Activated T-helper 1 cell treated with anti-CD3 and anti-CD28 coated beads, Interleukin-12 subunit alpha, Interleukin-12 subunit beta, Interleukin-2, Interleukin-4 antibody, amounts not matched to agents 30 ng/mL and 10 ng/mL and 1 ng/mL, durations not matched to agents 14 hours and 24 hours and 36 hours (primary cell): ENCODE measurements at places on chromosomes 1 and 21.
A peak's percentile ranks its signal among the peaks of the same experiment; 100 is the strongest.

DNA sequence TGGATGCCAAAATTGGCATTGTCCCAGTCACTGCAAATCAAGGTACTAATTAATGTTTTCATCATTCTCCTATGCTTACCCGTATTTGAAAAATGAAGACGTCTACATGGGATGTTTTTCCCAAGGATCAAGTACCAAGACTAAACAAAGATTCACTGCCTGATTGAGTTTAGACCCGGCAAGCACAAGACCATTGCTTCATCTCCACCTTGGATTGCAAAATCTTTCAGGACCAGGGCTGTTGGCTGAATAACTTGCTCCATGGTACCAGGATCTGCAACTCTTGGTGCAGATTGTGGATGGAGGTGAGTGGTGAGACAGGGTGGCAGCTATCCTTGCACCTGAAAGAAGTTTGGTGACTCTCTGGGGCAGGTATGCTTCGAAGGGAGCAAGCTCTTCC lies 122.5 kb upstream of the ETS2 start:
- DNase-seq: no peak
- no peak overlapping the region for H3K4me3 ChIP-seq
- no peak overlapping the region for H3K27ac ChIP-seq
- H3K36me3 ChIP-seq: no peaks in the 10 kb centered on the region
- H3K4me1 ChIP-seq: peaks cover 5% of the 10 kb centered on the region

- no peak overlapping the region for H3K4me3 ChIP-seq
- H3K36me3 ChIP-seq: peaks cover 2% of the 10 kb centered on the region
- H3K27ac ChIP-seq: no peak overlapping the region
- peaks cover 27% of the 10 kb centered on the region for H3K4me1 ChIP-seq
- no peak for DNase-seq
Measured at GRCh38 chr1:224781800-224782199, 147.7 kb upstream of the DNAH14 start.

- H3K36me3 ChIP-seq: no peaks in the 10 kb centered on the region
- H3K27me3 ChIP-seq: peaks cover 12% of the 10 kb centered on the region
- no peak for DNase-seq
Measured at GRCh38 chr21:33116676-33117075, 46.7 kb downstream of the OLIG1 start.

DNA sequence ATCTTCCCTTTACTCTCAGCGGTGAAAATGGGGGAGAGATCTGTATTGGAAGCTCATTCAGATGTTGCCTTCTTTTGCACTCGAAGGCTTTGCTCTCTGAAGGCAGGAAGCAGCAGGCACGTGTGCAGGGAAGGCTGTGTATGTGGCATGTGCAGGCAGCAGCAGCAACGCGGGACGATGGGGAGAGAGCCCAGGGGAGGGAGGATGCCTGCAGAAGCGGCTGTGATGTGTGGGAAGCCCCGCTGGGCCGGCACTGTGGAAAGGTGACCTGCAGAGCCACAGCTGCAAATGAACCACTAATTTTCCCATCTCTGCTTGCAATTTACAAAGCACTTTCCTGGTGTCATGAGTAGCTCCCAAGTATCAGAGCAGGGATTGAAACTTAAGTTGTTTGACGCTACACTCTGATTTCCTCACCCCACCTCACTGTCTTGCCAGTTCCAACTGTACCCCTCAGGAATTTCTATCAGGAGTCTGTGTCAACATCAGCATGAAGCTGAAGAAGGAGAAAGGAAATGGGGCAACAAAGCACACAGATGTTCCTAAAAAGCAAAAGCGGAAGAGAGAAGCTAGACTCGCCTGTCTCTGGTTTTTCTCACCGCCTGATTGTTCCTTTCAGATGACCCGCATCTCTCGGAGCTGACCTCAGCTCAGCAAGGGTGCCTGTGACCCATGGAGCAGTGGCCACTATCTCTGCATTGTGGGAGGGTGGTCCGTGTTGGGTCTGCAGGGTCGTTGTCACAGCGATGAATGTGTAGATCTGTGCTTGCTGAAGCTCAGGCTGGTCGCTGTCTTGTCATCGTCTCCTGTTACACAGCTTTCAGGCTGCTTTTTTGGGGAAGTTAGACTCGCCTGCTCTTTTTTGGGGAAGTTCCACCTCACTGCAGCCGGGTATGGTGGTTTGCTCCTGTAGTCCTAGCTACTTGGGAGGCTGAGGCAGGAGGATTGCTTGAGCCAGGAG lies 156.1 kb downstream of the KIF26B start:
- H3K27me3 ChIP-seq: peaks cover 3% of the 10 kb centered on the region
- DNase-seq: no peak
- peak overlapping the region; percentile 21 for H3K4me3 ChIP-seq
- peaks cover 11% of the 10 kb centered on the region for H3K4me1 ChIP-seq
- H3K27ac ChIP-seq: no peak overlapping the region
- H3K36me3 ChIP-seq: no peaks in the 10 kb centered on the region

DNA sequence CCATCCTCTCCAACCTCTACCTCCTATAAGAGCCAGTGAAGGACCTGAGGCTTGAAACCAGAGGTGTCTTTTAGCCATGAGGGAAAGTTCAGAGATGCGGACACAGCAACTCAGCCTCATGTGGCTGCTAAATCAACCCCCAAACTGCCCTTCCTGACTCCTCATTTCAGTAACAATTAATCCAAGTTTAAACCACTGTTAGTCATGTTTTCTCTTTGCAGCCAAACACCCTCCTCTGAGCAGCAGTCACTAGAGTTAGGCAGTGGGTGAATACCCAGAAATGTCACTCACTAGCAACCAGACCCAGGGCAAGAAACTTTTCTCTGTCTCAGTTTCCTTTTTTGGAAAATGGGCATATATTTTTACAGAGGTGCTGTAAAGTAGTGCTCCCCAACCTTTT lies 71.2 kb downstream of the KCNJ15 start:
- H3K27ac ChIP-seq: peak overlapping the region; percentile 62
- H3K27me3 ChIP-seq: no peaks in the 10 kb centered on the region
- DNase-seq: no peak
- no peaks in the 10 kb centered on the region for H3K36me3 ChIP-seq
- H3K4me1 ChIP-seq: peaks cover 21% of the 10 kb centered on the region

DNA sequence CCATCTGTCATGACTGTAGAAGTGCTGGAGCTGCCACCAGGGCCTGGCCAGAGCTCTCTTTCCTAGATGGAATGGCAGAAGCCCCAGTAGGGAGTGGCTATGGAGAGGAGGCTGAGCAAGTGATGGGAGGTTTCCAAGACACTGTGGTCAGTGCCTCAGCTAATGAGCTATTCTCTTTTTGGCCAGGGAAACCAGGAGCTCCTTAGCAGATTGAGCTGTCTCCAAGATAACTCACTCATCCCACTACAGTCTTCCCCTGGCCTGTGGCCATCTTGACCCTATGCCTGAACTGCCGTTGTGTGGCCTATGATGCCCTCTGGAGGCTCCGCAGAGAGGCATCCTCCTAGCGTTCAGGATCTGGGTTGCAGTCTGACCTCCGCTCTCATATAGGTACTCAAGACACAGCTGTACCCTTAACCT lies 60.5 kb downstream of the ERI3 start:
- H3K27me3 ChIP-seq: no peaks in the 10 kb centered on the region
- no peak overlapping the region for H3K4me3 ChIP-seq
- H3K36me3 ChIP-seq: peaks cover 11% of the 10 kb centered on the region
- H3K4me1 ChIP-seq: no peaks in the 10 kb centered on the region
- H3K27ac ChIP-seq: no peak overlapping the region
